ENCODE measurements at places on chromosomes 4 and X.

GRCh38 chrX:42615161-42615563 is 162.8 kb downstream of the PPP1R2C start:
- no peak for DNase-seq

DNA sequence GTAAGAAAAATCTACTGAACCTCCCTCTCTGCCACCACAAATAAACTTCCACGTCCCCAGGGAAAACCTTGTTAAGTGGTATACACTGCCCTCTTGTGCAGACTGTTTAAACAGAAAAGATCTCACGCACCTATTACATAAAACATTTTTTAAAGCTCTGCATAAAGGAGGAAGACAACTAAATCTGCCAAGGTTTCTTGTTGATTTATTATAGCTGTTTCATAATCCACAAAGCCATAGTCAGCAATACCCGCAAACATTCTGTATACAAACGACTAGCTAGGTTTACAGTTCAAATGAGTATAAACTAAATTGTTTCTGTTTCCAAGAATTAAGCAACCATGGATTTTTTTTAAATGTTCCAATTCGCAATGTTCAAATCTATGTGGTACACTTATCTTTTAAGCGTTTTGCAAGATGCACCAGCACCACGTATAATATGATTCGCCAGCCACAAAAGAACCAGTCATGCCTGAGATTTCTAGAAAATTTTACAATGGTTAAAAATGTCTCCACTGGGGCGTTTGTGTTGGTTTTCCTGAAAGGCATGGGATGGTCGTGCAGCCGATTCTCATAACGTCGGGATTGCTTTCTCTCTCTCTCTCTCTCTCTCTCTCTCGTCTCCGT is 164.6 kb downstream of the PRKX start:
- no peak for DNase-seq

- no peak for DNase-seq
These were observed 20.6 kb upstream of the PPP2R2C start for GRCh38 chr4:6492861-6493657.

DNA sequence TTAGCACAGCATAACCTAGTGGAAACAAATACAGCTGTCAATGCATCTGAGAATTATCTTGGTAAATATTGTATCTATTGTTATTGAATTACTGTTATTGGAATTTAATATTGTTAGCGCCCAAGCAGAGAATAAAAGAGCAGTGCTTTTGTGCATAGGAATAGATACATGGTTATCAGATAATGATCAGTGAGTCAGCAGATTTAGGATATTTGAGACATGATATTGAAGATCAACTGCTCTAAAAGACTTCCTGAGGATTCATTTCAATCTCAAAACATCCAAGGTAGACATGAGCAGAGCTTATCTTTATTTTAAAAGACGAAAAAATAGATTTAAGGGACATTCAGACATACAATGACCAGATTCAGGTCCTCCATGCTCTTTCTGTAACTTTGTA is 10.6 kb upstream of the H2AZ1 start:
- no peak for DNase-seq

DNA sequence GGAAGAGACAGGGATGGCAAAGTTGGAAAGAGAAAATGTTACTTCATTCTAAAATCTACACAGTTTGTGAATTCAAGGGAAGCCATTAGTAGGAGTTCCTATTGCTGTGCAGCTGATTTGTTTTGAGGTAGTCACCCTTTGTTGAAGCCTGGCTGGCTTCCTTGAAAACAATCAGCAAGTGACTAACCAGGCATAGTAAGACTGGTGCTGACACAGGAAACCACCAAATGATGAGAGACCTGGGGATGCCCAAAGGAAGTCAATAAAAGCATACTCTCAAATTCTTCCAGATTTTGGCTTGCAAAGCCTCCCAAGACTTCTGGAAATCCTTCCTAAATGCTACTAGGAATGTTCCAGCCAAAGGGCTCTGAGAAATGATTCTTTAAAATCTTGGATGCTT is 23.9 kb upstream of the PRDM8 start:
- no peak for DNase-seq

- no peak for DNase-seq
These were observed 47.8 kb downstream of the FHDC1 start for GRCh38 chr4:152983774-152984411.

GRCh38 chr4:118825799-118826198 is 10.1 kb downstream of the SEC24D start:
- no peak for DNase-seq

GRCh38 chr4:26941951-26942350 is 81.3 kb downstream of the STIM2 start:
- DNase-seq = no peak

GRCh38 chrX:39726771-39727170 is 371.0 kb downstream of the BCOR start:
- DNase-seq = peak; percentile 51

DNA sequence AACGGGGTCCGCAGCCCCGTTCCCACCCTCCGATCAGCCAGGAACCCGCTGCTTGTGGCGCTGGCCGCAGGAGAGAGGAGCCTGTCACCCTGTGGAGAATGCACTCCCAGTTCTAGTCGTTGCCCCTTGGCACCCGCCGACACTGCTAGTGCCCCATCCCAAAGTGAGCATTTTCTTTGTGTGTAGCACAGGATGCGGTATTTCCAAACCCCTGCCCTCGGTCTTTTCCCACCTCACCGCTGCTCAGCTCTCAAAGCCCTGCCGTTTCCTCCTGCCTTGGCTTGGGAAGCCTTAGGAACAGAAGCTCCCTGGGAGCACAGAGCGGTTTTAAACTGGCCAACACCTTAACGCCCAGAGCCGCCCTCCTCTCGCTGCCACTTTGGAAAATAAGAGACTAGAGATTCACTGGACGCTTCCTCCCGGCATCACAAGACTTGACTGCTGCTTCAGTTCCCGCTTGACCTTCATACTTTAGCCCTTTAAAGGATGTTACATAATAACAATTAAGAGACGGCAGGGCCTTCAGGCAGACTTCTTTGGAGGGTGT is 772 bp downstream of the CYP4V2 start:
- no peak for DNase-seq

GRCh38 chr4:62006108-62006507 is 806.0 kb downstream of the ADGRL3 start:
- no peak for DNase-seq

GRCh38 chr4:116515959-116516358 is 569.4 kb downstream of the TRAM1L1 start:
- DNase-seq = no peak

GRCh38 chr4:184680698-184681097 is 31.2 kb downstream of the PRIMPOL start:
- no peak for DNase-seq

- DNase-seq = no peak
These were observed 81.1 kb downstream of the RBMX2 start for GRCh38 chrX:130482871-130483270.

DNA sequence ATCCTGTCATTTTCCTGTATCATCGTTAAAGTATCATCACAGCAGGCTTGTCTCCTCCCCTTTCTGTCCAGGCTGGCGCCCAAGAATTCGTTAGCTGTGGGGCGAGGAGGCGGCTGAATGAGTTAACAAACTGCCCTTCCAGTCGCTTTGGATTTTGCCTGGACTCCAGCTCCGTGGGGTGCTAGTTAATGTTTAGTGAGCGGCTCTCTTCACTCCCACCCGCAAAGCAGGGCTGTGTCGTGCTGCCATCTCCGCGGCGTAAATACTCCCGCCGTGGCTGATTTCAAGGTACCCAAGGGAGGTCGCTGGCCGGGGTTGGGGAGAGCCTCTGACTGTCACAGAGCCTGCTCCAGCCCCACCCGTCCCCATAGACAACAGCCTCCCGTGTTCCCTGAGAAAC is 44.9 kb upstream of the SPRY1 start:
- DNase-seq = no peak

- no peak for DNase-seq
These were observed 602.1 kb downstream of the RAB28 start for GRCh38 chr4:12881945-12882584.

DNA sequence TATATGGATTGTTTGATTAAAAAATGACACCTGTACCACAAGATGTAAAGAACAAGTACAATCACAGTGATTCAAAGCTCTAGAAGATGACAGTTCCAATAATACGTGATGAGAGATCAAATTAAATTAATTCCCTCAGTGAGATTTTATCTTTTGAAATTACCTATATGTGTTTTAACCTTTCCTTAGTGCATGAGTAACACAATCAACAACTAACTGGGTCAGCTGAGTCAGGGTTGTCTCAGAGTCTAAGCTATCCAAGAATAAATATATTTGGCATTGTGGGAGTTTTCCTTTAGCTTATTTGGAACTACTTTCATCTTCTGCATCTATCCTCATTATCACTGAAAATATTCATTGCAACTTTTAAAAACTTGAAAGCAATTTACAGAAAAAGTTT is 162.8 kb downstream of the WDFY3 start:
- no peak for DNase-seq

- DNase-seq = no peak
These were observed 89.5 kb downstream of the KDR start for GRCh38 chr4:55035892-55036291.

DNA sequence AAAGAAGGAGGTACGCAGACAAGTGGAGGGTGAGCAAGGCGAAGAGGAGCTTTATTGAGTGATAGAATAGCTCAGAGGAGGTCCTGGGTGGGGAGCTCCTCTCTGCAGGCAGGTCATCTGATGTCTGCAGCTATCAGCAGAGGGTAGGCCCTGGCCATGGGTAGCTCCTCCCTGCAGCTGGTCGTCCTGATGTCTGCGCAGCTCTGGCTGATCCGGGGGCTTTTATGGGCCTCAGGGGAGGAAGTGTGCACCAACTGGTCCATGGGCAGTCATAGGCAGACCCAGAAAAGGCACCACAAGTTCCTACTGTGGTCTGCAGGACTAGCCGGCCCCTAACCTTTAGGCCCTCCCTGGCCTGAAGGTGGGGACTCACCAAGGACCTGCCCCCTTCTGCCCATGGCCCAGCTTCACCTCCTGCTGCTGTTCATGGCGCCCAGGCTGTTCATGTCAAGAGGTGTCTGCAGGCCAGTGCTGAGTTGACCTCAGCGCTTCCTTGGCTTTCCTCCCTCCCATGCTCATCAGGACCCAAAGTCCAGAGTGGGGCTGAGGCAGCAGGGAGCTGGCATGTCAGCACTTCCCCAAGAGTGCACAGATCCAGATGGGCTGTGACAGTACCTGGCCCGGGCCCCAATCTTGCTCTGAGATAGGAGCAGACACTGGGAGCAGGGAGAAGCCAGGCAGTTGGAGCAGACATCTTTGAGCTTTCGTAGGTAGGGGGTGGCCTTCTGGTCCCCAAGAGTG is 46.1 kb downstream of the ARAP2 start:
- DNase-seq = no peak

GRCh38 chrX:134013524-134013923 is 28.1 kb upstream of the GPC3 start:
- DNase-seq = no peak

GRCh38 chrX:68261060-68261672 is 172.1 kb downstream of the OPHN1 start:
- DNase-seq = no peak

DNA sequence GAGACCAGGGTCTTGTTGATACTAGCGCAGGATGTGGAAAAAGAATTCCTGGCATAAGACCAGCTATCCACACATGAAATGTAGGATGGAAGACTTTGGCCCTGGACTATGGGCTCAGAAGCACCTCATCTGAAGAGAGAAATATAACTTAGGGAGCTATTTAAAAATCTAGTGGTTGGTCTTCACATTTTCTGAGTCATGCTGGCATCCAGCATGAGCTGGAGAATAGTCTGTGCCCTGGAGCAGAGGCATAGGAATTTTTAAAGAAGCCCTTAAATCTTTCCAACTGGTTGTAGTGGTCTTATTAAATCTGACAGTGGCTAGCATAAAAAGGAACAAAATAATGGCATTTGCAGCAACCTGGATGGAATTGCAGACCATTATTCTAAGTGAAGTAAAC is 86.3 kb downstream of the SMARCA5 start:
- no peak for DNase-seq

DNA sequence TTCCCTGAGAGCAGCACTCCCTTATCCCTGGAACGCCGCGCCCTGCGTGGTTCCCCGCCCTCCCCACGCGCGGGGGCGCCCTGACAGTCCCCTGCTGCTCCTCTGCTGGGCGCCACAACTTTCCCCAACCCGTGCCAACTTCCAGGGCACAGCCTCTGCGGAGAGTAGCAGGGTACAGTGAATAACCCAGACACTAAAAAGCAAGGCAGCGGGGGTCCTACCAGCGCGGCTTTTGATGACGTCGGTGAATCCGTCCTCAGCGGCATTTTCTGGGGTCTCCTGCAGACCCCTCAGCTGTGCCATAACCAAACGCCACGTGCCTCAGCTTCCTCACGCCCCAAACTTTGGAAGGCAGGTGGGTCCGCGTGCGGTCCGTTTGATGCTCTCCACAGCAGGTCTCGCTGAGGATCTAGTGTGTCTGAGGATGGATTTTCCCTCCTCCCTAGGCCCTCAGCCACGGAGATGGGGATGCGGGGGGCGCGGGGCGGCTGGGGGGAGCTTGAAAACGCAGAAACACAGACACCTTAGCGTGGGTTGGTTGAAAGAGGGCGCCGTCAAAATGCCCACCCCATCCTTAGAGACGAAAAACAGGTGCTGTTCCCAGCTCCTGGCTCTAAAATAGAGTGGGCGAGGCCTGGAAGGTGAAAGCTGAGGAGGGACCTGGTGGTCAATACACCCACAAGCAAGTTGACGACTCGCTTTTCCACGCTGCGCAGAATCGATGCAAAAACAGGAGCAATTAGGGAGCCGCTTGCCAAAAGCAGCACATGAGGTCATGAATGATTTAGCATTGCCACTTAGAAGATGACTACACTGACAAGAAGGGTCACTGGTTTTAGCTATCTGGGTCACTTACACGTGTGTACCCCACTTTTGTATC is 405.6 kb downstream of the FAM47A start:
- DNase-seq = peak; percentile 34

DNA sequence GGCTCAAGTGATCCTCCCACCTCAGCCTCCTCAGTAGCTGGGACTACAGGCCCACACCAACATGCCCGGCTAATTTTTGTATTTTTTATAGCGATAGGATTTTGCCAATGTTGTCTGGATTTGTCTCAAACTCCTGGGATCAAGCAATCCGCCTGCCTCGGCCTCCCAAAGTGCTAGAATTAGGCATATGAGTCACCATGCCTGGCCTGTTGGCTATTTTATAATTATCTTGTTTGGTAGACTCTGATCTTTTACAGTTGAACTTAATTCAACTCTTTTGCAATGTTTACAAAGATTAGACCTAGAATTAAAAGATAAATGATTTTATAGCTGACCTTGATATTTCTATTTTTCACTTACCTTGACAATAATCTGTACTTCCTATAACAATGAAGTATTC is 18.0 kb downstream of the DCK start:
- no peak for DNase-seq

DNA sequence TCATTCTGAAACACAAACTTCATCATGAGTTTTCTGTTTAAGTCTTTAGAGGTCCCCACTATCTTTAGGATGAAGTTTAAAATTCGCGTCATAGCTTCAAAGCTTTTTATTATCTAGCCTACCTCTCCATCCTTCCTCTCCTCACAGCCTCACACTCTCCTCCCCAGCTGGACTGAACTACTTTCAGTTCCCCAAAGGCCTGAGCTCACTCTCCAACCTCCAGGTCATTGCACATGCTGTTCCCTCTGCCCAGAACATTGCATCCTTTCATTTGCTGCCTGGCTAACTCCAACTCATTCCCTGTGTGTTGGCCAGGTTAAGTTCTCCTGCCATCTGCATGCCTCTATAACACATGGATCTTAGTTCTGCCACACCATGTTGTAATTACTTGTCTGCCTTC is 2.9 kb upstream of the OTUD5 start:
- no peak for DNase-seq
